Stimulated activated CD8-positive, alpha-beta memory T cell treated with anti-CD3 and anti-CD28 coated beads, Interleukin-4, amount 100 ng/mL, for 1 hour (primary cell): ENCODE measurements at places on chromosomes 2 and 18.

GRCh38 chr2:177053716-177054115, 158.9 kb upstream of the HNRNPA3 start:
- DNase-seq = no peak

GRCh38 chr18:21650311-21650710, 38.2 kb downstream of the SNRPD1 start:
- no peak for DNase-seq

GRCh38 chr18:55085557-55086285, 126.5 kb upstream of the CCDC68 start:
- DNase-seq = no peak

GRCh38 chr18:62118328-62118727, 68.5 kb downstream of the PIGN start:
- no peak for DNase-seq

- no peak for DNase-seq
These were observed 57.7 kb downstream of the ARHGAP15 start for GRCh38 chr2:143186876-143187275.

- DNase-seq = no peak
These were observed 19.0 kb downstream of the DGKD start for GRCh38 chr2:233373316-233373715.

GRCh38 chr18:13416848-13417247, 198.3 kb downstream of the LDLRAD4 start:
- DNase-seq = no peak

DNA sequence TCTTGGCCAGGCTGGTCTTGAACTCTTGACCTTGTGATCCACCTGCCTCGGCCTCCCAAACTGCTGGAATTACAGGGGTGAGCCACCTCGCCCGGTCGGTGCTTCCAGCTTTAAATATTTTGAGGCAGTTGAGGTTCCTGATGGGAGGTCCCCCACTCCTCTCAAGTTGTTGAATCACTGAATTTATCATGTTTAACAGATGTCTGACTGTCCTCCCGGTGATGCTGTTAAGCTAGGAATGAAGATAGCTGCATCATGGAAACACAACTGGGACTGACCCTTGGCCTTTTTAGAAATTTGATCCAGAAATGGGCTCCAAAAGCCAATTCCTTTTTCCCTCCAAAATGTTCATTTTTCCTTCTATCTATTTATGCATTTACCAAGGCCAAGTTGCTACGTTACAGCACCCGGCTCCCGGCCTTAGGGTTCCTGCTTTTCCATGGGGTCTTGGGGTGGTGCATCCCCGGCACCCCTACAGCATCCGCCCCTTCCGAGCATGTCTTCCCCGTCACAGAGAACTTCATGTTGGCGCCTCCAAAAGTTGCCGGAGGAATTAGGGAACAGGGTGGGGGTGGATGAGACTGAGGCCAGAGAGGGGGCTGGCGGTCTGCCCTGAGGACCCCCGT, 43.9 kb downstream of the PAX8 start:
- no peak for DNase-seq

GRCh38 chr18:11943551-11943950, 35.4 kb upstream of the MPPE1 start:
- no peak for DNase-seq

DNA sequence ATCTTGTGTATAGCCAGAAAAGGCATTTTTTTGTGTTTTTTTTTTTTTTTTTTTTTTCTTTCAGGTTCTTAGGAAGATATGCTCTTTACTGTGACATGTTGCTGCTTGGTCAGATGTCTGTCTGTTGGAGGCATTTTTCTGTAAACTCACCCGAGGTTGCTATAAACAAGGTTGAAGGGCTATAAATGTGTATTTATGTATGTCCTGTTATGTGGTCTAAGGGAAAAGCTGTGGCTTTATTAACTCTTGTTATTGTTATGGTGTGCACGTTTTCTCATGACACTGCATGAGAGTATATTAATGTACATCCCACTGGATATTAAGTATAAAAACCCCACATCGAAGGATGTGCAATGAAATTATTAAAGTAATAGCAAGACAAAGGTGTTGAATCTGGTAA, 102.0 kb downstream of the ZNF532 start:
- no peak for DNase-seq

DNA sequence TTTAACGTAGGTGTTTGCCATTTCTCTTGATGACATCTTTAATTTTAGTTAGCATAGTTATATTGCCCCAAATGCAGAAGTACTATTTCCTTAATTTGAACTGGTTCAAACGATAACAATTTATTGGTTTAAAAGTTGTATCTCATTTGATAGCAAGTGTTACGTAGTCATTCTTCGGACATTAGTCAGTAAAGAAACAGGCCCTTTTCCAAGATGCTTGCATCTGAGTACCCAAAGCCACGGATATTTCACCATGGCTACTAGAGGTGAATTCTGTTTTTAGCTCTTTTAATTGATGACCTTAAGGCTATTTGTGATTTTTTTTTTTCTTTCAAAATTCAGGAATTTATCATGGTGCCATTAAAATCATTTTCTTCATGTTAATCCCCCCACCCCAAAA, 32.1 kb downstream of the GLS start:
- no peak for DNase-seq

DNA sequence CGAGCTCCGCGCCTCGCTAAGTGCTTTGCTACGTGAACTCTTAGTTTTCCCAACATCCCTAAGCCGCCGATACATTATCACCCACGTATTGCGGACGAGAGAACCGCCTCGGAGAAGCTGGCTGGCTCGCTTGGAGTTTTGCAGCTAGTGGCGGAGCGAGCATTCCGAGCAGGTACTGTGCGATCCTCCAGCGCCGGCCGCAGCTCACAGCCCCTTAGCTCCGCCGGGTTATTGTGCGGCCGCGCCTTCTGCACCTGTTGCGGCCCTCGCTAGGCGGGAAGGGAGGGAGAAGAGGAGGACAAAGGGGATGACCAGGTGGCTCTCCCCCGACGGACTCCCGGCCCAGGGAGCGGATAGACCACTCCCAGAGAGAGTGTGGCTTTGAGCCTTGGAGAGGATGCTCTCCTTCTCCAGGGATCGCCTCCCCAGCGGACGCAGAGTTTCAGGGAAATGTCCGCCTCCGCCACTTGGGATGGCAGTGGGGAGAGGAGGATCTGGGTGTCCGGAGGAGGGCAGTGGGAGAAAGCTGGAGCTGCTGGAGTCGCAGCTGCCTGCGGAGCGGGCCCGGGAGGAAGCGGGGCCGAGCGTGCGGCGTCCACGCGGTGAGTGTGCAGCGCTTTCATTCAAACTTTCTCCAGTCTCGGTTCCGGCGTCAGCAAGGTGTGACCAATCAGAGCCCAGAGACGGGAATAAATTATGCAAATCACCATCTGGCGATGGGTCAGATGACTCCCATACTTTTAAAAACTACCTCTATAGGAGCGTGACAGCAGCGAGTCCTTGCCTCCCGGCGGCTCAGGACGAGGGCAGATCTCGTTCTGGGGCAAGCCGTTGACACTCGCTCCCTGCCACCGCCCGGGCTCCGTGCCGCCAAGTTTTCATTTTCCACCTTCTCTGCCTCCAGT, at the start of gene LIPG:
TSS of gene LIPG (plus strand) at position 769 of the 905 bp plus-strand sequence. CDS start 252 bp downstream, outside the sequence.
- DNase-seq = no peak

- DNase-seq = no peak
These were observed 168.4 kb downstream of the ZFP36L2 start for GRCh38 chr2:43057742-43058725.

GRCh38 chr2:32192418-32192817, 26.8 kb downstream of the SLC30A6 start:
- no peak for DNase-seq

DNA sequence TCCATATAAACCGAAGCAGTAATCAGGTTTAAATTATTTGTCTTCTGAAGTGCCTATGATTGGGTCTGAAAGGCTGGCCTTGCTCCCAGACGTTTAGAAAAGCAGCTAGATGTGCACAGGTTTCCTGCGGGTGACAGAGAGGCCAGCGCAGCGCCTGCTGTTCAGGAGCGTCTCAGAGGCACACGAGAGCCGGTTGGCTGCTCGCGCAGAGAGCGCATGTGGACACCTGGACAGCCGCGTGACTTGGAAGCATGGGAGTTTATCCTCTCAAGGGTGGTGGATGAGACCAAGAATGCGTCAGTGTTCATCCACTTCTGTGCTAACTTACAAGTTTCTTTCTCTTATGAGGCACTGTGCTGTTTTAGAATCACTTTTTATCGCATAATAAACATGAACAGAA, 303.7 kb downstream of the PTGR3 start:
- no peak for DNase-seq

GRCh38 chr2:76450024-76450475, 739.3 kb upstream of the GCFC2 start:
- DNase-seq = no peak

- no peak for DNase-seq
These were observed 19.3 kb upstream of the SLC4A10 start for GRCh38 chr2:161604901-161605300.

- no peak for DNase-seq
These were observed 32.6 kb upstream of the KCMF1 start for GRCh38 chr2:84938194-84938879.

GRCh38 chr2:220510668-220511067, 883.2 kb downstream of the SLC4A3 start:
- DNase-seq = no peak

- DNase-seq = no peak
These were observed 219.1 kb downstream of the SETBP1 start for GRCh38 chr18:44899832-44900231.

GRCh38 chr2:71615767-71616730, 162.7 kb downstream of the DYSF start:
- no peak for DNase-seq

DNA sequence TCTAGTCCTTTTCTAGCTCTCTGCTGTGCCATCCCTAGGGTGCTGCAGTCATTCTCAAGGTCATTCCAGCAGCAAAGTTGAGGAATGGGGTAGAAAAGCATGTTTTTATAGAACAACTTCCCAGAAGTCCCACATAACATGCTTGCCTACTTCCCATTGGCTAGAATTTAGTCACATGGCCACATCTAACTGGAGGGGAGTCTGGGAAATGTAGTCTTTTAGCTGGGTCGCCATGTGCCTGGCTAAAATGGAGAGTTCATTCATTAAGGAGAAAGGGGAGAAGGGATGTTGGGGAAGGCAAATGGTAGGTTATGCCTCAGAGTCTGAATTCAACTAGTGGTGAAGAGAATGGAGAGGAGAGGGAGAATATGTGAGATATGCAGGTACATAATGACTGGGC, 85.7 kb downstream of the SLC4A3 start:
- no peak for DNase-seq

DNA sequence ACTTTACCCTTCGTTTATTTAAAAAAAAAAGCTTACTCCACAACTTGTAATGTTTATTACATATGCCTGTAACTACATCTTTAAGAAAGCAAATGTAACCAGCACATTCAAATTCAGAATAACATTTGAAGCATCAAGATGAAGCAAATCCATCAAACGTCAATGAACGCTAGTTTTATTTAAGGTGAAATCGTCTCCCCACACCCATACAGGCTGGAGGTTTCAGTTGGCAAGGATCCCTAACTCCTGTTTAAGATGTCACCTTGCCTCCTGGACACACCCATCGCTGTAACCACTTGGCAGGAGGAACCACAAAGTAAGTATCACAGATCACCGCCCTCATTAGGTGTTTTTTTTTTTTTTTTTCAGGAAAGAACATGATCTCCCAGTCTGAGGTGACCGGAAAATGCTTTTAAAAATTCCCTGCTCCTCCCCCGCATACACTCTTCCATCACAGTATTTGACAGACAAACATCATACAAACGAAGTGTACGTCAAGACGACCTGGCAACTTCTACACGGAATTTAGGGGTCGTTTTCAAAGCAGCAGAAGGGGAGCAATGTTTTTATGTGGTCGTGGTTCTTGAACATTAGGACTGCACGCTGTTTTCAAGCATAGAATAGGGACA, 19.7 kb upstream of the STPG4 start:
- no peak for DNase-seq

GRCh38 chr2:188269004-188269403, 22.7 kb upstream of the GULP1 start:
- DNase-seq = no peak

- DNase-seq = no peak
These were observed 98.4 kb upstream of the MYCN start for GRCh38 chr2:15841776-15842560.

- no peak for DNase-seq
These were observed 206.8 kb downstream of the CLIP4 start for GRCh38 chr2:29322011-29322410.

DNA sequence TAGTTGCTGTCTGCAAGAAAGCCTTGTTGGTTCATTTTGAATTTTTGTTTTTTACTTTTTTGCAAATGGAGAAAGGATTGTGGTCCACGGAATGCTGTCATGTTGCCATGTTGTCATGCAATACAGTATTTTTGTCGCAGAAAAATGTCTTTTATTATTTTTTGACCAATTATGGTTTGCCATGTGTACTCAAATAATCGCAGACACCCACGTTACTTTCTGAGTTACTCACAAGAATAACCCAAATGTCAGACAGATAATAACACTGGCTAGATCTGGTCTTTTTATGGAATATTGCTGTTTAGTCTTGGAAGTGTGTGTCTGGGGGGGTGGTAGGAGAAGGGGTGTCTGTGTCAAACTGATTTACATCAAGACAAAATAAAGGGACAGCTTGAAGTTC, 188.9 kb downstream of the LTBP1 start:
- no peak for DNase-seq

GRCh38 chr2:46379213-46380037, 82.2 kb downstream of the EPAS1 start:
- no peak for DNase-seq

DNA sequence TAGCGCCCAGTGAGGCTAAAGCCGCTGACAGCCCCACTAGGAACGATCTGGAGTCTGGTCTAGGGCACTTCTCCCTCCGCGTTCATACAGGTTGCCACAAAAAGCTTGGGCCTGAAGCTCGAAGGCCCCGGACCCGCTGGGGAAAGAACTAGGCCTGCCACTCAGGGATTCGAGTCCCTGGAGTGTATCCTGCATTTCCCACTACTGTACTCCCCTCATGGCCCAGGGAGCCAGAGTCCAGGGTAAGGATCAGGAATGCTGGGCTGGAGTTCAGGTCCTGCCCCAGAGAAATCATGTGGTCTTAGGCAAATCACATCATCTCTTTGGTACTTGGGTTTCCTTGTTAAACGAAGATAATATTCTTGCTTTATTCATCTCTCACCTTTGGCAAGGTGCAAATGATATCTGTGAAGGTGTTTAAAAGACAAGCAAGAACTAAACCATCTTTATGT, 1.4 kb upstream of the ZFP36L2 start:
- DNase-seq = no peak

DNA sequence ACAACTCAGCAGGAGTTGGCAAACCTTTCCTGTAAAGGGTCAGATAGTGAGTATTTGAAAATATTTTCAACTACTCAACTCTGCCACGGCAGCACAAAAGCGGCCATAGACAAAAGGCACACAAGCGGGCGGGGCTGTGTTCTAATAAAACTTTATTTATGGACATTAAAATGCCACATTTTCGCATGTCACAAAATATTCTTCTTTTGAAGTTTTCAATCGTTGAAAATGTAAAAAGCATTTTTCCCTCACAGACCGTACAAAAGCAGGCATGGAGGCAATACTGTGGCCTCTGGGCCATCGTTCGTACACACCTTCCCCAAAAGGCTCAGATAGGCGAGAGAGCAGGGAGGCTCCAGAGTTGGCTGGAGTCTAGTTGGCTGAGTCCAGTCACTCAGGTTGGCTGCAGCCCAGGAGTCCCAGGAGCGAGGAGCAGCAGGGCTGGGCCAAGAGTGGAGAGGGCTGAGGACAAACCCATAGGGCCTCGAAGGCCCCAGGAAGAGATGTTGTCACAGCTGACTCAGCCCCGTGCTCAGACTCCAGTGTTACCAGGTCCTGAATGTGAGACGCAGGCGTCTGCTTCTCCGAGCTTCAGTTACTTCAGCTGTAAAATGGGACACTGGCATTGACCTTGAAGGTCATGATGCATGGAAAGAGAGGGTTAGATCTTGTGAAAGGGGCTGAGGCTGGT, 42.5 kb downstream of the SDC1 start:
- no peak for DNase-seq

GRCh38 chr2:82508702-82509101, 1950.4 kb downstream of the SUCLG1 start:
- no peak for DNase-seq
